ENCODE measurements at places on chromosomes 4 and X.

DNA sequence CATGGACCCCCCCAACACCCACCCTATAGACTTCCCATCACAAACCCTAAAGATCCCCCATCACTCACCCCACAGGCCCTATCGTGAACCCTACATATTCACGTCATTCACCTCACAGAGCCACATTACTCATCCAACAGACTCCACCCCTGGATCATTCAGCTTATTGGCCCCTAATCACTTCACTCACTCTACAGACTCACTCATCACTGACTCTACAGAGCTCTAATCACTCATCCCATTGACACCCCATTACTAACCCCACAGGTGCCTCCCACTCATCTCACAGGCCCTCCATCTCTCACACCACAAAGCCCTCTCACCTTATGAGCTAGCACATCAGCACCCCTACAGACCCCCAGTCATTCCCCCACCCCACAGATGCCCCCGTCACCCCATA, 6.3 kb upstream of the TBC1D25 start:
- DNase-seq = no peak

DNA sequence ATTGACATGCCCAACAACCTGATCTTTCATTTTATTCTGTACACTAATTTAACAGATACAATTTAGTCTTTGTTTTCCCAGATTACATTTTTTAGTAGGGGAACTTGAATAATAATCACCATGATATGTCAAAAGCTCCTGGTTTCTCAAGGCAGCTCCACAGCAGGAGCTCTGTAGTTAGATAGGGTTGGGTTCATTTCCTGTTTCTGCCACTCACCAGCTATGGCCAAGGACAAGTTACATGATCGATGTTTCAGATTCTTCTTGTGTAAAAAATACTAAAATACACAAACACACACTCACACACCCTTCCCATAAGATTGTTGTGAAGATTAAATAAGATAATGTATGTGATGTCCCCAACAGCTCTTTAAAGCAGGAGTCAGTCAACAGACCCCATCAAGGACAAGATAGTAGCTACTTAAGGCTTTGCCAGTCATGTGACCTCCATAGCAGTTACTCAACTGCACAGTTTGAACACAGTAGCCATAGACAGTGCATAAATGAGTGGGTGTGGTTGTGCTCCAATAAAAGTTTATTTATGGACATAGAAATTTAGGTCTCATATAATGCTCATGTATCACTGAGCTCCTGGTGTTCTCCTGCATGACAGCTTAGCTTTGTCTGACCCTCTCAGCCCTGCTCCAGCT, 18.4 kb downstream of the GUCY1A1 start:
- no peak for DNase-seq

GRCh38 chr4:88697141-88697540, 488 bp downstream of the NAP1L5 start:
- no peak for DNase-seq

DNA sequence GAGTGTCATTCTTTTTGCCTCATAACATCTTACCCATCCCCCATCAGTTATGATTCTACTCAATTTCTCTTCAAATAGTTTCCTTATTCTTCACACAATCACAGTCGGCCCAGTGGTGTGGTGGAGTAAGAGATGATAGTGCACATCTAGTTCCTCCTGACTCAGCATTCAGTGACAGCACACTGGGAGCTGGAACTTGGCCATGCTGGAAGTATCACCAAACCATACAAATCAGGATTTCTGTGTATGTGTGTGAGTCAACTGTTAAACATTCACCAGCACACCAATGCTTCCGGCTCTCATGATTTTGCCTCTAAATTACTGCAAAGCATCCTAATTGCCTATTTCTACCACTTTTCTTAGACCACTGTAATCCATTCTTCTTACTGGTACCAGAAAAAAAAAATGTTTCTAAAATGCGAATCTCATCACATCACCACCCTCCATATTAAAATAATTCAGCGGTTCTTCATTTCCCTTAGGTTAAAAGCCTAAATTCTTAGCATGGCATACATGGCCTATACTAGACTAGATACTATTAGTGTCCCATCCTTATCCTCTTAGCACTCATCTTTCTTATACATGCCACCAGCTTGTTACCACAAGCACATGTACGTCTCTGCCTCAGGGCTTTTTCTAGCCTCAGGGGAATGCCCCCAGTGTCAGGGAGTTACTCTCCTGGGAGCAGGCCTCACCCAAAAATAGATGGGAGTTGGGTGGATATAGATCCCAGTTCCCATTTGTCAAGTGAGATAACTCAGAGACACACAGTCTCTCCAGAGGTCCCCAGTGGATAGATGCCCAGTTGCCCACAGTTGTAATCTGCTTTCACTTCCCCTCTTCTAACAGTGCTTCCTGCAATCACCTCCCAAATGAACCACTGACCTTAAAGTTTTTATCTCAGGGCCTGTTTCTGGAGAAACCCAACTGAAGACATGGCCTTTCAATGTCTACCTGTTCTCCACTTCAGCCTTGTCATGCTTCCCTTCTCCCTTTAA, 49.2 kb upstream of the DDX53 start:
- DNase-seq = no peak

DNA sequence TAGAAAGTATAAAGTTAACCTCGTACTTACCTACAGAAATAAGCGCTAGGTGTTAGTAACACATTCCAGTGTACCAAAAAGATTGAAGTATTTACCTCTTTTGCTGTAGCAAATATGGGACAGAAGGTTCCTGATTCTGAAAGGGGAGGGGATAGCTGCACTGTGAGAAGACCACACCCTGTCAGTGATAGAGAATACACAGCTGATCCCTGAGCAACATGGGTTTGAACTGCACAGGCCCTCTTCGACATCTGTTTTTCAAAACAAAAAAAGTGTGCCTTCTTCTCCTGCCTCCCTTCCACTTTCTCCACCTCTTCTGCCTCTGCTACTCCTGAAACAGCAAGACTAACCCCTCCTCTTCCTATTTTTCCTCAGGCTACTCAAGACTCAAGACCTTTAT, 201.8 kb upstream of the SLIT2 start:
- DNase-seq = no peak

GRCh38 chr4:181646864-181647263, 596.3 kb upstream of the TENM3 start:
- no peak for DNase-seq

DNA sequence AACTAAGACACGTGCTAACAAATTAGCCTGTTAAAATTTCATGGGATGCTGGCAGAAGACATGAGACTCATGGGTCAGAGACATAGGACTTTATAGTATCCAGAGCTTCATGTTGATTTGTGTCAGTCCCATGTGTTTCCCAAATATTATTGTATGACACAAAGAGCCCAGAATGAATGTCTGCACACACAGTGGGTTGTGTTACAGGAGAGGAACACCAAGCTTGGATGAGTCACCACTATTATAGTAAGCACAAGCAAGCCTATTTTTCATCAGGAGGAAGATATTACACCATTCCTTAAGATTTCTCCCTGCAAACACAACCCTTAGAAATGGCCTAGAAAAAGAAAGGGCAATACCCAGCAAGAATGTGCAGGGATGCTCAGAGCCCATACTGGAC, 15.4 kb downstream of the BBS12 start:
- no peak for DNase-seq

DNA sequence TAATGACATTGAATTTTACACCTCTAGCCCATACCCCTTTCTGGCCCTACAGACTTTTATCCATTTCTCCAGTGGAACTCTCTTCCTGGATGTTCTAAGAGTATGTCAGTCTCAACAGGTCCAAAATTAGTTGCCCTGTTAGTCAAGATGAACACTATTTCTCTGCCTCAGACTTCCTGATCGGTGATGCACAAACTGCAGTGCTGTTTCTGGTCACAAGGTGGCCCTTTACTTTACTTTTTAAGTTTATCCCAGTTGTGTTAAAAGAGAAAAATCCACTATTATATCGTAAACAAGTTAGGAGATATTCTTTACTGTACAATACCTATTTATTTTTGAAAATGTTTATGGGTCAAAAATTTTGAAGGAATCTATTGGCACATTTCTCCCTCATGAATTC, 13.1 kb downstream of the TCEAL7 start:
- no peak for DNase-seq

DNA sequence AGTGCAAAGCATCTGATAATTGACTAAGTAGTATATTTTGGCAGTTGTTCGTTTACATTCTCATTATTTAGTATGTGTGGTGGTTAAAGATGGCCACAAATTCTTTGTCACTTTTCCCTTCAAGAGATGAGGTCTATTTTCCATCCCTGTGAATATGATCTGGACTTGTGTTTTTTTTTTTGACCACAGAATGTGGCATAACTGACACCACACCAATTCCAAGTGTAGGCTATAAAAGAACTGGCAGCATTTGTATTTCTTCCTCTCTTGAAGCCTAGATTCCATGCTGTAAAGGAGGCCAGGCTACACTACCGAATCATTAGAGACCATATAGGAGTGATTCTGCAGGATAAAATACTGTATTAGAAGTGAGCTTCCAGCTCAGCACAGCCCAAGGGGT, 596.6 kb downstream of the DMD start:
- no peak for DNase-seq

Data from activated CD8-positive, alpha-beta memory T cell treated with anti-CD3 and anti-CD28 coated beads, Interleukin-2, amount 50 U/mL, for 48 hours (primary cell).